ENCODE measurements at places on chromosomes 7 and 10.
A peak's percentile ranks its signal among the peaks of the same experiment; 100 is the strongest.

DNA sequence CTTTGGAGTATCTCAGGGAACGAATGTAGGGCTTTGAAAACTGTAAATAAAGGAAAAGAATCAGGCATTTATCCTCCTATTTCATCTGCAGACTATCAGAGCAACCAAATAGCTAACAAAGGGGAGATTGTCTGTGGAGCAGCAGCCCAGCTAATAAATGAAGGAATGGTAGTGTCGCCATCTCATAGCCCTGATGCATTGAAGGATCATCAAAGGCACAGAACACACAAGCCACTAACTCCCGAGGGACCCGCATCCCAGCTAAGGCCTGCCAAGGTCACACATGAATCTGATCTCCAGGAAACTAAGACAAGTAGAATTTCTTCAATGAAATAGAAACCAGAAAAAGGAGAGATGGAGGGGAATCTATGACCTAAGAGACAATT lies 38.2 kb downstream of the CALML5 start:
- no peak for DNase-seq

GRCh38 chr7:105829681-105830322 lies 46.6 kb downstream of the ATXN7L1 start:
- DNase-seq: no peak

DNA sequence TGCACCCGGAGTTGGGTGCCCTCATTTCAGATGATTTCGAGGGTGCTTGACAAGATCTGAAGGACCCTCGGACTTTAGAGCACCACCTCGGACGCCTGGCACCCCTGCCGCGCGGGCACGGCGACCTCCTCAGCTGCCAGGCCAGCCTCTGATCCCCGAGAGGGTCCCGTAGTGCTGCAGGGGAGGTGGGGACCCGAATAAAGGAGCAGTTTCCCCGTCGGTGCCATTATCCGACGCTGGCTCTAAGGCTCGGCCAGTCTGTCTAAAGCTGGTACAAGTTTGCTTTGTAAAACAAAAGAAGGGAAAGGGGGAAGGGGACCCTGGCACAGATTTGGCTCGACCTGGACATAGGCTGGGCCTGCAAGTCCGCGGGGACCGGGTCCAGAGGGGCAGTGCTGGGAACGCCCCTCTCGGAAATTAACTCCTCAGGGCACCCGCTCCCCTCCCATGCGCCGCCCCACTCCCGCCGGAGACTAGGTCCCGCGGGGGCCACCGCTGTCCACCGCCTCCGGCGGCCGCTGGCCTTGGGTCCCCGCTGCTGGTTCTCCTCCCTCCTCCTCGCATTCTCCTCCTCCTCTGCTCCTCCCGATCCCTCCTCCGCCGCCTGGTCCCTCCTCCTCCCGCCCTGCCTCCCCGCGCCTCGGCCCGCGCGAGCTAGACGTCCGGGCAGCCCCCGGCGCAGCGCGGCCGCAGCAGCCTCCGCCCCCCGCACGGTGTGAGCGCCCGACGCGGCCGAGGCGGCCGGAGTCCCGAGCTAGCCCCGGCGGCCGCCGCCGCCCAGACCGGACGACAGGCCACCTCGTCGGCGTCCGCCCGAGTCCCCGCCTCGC lies at the start of gene EGFR:
Gene EGFR, plus strand, starts transcription at position 657 of the 830 bp plus-strand sequence. CDS start 261 bp downstream, outside the sequence.
- no peak for DNase-seq

GRCh38 chr10:71742301-71743088 lies 22.9 kb upstream of the C10orf105 start:
- DNase-seq: no peak

DNA sequence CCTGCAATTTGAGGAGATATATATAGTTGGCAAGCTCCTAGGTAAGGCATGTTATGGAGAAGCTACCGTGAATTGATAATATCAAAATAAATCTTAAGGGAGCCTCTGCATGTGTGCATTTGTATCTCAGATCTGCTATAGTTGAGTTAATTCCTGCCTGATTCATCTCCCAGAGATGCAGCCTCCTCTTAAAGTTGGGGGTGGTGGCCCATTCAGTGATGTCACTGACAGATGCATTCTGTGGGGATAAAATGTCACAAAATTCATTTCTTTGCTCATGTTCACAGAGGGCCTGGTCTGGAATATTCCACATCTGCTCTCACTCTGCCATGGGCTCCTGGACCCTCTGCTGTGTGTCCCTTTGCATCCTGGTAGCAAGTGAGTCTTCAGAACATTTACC lies 185.8 kb upstream of the PRSS1 start:
- no peak for DNase-seq

DNA sequence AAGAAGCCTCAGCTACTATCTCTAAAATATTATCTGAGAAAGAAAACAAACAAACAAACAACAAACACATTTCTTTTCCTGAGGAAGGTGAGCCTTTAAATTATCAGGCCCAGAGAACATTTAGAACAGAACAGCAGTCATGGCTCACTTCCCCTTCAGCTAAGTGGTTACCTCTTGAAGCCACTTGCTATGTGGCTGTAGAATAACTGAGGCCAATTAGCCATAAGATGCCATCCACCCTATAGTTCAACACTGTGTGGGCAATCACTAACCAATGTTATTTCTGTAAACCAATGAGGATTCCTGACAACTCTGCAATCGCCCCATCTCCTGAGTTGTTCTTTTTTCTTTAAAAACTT lies 3.7 kb upstream of the UPP1 start:
- DNase-seq: no peak

DNA sequence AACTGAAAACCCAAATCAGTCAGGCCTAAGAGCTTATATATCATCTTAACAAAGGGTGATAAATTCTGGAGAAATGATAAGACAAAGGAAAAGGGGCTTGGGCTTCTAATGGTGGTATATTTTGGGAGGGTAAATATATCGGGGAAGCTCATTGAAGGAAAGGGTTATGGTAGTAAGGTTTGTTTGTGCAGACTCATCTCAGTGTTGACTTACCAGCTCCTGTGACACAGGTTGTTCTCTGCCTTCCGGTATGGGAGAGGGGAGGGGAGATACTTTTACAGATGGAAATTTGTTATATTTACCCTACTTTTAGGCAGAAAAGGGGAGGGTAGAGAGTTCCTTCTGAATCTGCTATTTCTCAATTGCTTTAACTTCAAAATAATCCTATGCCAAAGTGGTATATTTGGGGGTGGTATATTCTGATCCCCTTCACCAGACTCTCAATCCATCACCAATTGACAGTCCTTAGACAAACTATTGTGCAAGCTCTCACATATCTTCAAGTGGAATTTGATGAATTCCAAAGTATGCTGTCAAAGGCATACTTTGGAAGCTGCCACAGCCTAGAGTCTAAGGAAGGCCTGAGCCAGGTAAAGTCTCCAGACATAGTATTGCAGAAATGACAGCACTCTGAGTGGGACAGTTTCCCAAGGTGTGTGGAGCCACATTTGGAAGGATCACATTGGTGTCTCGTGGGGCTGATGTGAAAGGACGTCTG lies 13.3 kb upstream of the PAPSS2 start:
- no peak for DNase-seq

GRCh38 chr10:132457328-132458070 lies 60.5 kb downstream of the PWWP2B start:
- no peak for DNase-seq

GRCh38 chr10:79405221-79405994 lies 40.0 kb downstream of the ZCCHC24 start:
- no peak for DNase-seq

DNA sequence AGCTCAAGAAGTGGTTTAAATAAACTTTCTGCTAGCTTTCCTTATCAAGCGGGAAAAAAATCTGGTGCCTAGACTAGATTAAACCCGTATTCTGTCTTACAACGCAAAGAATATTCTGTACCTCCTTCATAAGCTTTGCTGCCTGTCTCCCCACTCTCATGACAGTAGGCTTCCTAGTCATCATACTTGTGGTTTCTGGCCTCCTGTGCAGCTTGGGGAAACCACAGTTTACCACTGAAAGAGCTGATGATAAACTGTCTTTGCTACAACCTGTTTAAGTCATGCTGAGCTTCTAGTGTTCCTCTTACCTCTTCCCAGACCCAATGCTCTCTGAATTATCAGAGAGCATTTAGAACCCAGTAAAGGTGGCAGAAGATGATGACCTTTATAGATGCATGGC lies 55.0 kb downstream of the PODXL start:
- peak; percentile 80 for DNase-seq

DNA sequence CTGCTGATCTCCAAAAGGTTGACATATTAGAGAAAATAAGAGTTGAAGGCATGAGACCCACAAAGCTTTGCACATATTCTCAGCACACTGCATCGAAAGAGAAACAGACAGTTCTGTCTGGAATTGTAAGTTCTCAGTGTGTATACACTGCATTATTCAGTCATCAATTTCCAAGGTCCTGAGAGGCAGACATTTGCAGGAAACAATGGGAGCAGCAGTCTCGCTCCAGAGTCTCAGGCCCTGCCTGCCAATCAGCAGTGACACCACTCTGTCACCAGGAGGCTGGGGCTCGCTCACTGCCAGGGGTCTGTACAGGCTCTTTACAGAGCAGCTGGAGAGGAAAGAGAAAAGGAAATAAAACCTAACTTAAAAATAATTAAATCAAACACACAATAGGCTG lies 36.3 kb downstream of the JAZF1 start:
- no peak for DNase-seq

DNA sequence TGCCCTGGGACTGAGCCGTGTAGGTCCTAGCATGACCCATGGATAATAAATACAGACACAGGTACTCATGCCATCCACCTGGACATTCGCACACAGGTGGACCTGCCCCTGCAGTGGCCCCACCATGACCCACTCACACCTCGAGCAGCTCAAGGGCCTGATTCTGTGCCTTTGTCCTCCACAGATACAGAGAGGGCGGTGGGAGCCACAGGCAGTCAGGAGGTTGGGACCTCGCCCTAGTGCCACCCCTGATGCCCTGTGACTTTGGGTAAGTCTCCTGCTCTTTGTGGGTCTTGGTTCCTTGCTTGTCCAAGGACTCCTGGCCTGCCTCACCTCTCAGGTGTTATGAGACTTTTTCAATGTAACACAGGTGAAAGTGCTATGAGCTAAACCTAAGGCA lies 42.9 kb downstream of the C10orf120 start:
- DNase-seq: no peak

GRCh38 chr7:67463983-67464382 lies 467.4 kb downstream of the TYW1 start:
- DNase-seq: no peak

DNA sequence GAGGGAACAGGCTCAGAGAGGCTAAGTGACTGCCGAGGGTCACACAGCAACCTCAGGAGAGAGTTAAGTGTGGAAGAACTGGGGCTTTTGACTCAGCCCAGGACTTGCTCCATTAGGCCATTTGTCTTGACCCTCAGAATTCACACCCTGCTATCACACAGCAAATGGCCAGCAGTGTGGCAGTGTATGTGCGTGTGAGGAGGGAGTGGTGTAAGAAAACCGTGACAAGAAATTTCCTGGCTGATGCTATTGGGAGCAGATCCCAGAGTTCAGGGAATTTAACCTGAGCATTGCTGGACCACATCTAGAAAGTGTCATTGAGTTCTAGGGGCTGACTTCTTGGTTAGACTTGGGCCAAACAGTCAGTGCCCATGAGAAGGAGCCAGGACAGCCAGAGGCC lies 18.4 kb downstream of the VWA2 start:
- no peak for DNase-seq

DNA sequence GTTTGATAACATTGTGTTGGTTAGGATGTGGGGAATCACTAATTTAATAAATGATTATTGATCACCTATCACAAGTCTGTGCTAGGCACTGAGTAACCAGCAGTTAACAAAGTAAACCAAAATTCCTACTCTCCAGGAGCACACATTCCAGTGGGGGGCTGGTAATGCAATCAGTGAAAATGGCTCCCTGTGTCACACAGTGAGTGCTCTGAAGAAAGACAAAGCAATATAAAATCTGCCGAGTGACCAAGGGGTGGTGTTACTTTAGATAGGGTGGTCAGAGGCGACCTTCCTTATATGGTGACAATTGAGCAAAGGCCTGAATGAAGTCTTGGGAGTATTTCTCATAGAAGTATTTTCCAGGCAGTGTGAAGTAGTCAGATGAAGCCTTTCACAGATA lies 13.6 kb upstream of the SMC3 start:
- DNase-seq: no peak

- no peak for DNase-seq
Observed at GRCh38 chr7:151385626-151386300, 24.1 kb downstream of the WDR86 start.

- no peak for DNase-seq
Observed at GRCh38 chr10:118662228-118663035, 67.0 kb upstream of the PRLHR start.

- DNase-seq: no peak
Observed at GRCh38 chr10:132990684-132991545, 48.5 kb upstream of the CFAP46 start.

- no peak for DNase-seq
Observed at GRCh38 chr10:69663369-69663947, 33.4 kb downstream of the FAM241B start.

GRCh38 chr10:78045856-78046255 lies 12.2 kb downstream of the RPS24 start:
- DNase-seq: no peak

- no peak for DNase-seq
Observed at GRCh38 chr10:46554166-46554781, 2.2 kb downstream of the GPRIN2 start.

DNA sequence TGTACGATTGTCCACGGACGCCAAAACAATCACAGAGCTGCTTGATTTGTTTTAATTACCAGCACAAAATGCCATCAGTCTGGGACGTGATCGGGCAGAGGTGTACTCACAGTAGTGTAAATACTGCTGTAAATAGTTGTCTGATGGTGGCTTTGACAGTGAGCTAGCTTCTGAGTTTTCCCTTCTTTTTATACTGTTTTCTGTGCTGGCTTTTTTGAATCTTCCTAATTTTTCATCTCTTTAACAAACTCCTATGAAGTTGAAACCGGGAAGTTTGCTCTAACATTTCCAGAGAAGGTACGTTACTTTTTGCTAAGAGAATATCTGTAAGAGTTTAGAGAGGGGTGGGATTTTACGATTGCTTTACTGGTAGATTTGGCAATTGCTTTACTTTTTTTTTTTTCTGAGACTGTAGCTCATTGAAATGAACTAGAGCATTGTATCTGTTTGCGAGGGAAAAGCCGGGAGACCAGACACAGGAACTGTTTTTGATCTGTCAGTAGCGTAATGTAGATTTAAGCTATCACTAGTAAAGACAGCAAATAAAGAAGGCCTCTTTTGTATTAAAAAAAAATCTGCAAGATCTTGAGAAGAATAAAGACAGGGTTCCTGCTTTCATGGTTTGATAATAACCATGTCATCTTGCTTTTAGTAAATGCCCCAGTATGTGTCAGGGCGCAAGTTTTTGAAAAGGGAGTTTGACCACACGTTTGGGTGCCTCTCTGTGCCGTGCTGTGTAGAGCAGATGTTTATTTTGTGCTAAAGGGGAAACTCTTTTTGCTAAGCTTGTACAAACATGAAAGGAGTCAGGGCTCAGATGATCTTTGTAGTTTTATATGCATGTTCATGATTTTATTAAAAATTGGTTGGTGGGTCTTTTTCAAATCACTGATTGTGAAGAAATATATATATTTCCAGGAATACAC lies 712 bp downstream of the FOXP2 start:
- no peak for DNase-seq
